Right lobe of liver (tissue), 6 donors: ENCODE measurements at places on chromosomes 2 and 18. TPM values are rescaled to one million over a fixed set of nuclear protein-coding genes. Genes with fewer than 3 reads are reported as not detected.
A peak's percentile ranks its signal among the peaks of the same experiment; 100 is the strongest.

DNA sequence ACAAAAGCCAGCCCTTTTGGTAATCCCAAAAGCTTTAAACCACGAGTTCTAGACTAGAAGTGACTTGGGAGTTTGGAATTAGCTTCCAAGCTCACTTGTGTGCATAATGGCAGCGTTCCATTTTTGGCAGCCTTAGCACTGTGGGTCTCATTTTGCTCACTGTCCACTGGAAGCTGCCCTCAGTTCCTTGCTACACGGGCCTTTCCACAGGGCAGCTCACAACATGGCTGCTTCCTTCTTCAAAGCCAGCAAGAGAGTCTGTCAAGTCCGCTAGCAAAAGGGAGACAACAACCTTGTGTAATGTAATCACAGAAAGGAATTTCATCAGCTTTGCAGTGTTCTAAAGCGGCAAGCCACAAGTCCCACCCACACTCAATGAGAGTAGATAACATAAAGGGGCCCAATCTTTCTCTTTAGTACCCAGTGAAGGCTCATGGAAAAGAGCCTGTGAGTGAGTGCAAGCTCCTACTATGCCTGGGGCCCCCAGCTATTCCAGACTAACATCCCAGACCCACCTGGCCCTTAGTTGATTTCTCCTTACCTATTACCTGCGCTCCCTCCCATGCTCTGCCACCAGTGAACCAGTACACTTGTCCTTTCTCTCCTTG lies 239.7 kb upstream of the FBXO11 start:
- no peaks in the 10 kb centered on the region for H3K4me1 ChIP-seq
- H3K36me3 ChIP-seq, result no peaks in the 10 kb centered on the region
- H3K4me3 ChIP-seq, result no peak overlapping the region
- no peak for DNase-seq
- H3K27ac ChIP-seq, result no peak overlapping the region
- no peaks in the 10 kb centered on the region for H3K27me3 ChIP-seq

DNA sequence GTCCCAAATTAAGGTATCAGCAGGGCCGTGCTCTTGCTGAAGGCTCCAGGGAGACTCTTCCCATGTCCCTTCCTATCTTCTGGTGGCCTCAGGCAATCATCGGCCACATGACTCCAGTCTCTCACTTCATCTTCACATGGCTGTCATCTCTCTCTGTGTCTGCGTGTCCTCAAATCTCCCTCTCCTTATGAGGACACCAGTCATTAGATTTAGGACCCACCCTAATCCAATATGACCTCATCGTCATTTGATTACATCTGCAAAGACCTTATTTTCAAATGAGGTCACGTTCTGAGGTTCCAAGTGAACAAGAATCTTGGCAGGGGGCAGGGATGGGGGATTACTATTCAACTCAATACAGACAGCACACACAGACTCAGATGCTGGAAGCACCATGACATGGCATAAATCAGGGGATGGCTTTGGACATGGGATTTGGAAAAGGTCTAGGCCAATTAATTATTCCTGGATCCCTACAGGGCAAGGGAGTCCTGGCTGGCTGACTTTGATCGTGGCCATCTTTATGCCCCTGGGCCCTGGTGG lies 210.0 kb upstream of the SKOR2 start:
- no peak overlapping the region for H3K4me3 ChIP-seq
- no peaks in the 10 kb centered on the region for H3K4me1 ChIP-seq
- no peak for DNase-seq
- H3K27me3 ChIP-seq, result no peaks in the 10 kb centered on the region

DNA sequence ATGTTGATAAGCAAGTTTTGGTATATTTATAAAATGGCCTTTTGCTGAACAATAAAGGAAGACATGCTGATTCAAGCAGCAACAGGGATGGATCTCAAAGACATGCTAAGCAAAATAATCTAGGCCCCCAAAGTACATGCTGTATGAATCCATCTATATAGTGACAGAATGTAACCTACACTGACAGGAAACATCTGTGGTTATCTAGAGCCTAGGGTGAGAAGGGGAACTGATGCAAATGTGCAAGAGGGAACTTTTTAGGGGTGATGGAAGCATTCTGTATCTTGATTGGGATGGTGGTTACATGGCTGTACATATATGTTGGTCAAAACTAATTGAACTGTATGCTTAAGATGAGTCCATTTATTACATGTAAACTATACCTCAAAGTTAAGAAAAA lies 24.2 kb downstream of the CNRIP1 start:
- no peaks in the 10 kb centered on the region for H3K4me1 ChIP-seq
- no peak for DNase-seq
- H3K36me3 ChIP-seq, result no peaks in the 10 kb centered on the region
- H3K27ac ChIP-seq, result no peak overlapping the region

DNA sequence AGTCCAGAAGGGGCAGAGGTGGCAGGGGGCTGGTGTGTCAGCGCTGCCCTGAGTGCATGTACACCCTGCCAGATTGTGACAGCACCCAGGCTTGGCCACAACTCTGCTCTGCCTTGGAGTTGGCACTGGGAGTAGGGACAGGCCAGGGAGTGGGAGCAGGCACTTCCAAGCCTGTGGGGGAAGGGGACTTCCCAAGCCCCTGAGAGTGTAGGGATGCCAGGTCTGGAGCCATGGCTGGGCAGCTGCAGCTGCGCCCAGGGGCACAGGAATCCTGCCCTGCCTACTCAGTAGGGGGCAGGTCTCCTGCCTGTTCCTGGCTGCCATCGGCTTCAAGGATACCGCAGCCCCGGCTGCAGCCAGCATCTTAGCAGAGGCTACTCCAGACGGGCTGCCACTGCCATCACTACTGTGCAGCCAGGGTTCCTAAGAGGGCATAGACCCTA lies 109.4 kb downstream of the CALCRL start:
- no peaks in the 10 kb centered on the region for H3K27me3 ChIP-seq
- H3K36me3 ChIP-seq, result no peaks in the 10 kb centered on the region
- peak; percentile 41 for DNase-seq
- H3K4me1 ChIP-seq, result no peaks in the 10 kb centered on the region
- H3K4me3 ChIP-seq, result no peak overlapping the region

- no peak overlapping the region for H3K4me3 ChIP-seq
- no peaks in the 10 kb centered on the region for H3K36me3 ChIP-seq
- H3K27me3 ChIP-seq, result no peaks in the 10 kb centered on the region
- no peaks in the 10 kb centered on the region for H3K4me1 ChIP-seq
- DNase-seq, result no peak
These were observed 630.5 kb downstream of the TDRD15 start for GRCh38 chr2:21754164-21754788.

GRCh38 chr2:120914839-120915521 lies 179.3 kb downstream of the GLI2 start:
- H3K36me3 ChIP-seq, result no peaks in the 10 kb centered on the region
- H3K27ac ChIP-seq, result no peak overlapping the region
- H3K4me3 ChIP-seq, result no peak overlapping the region
- peak; percentile 59 for DNase-seq

GRCh38 chr2:158795195-158795924 lies at the start of gene DAPL1:
Gene DAPL1, plus strand, starts transcription at chr2:158795317. Its CDS starts 56 bp downstream, at chr2:158795373.
- no peak for DNase-seq
- H3K27me3 ChIP-seq, result no peaks in the 10 kb centered on the region
- H3K4me3 ChIP-seq, result no peak within 1 kb of the TSS

DNA sequence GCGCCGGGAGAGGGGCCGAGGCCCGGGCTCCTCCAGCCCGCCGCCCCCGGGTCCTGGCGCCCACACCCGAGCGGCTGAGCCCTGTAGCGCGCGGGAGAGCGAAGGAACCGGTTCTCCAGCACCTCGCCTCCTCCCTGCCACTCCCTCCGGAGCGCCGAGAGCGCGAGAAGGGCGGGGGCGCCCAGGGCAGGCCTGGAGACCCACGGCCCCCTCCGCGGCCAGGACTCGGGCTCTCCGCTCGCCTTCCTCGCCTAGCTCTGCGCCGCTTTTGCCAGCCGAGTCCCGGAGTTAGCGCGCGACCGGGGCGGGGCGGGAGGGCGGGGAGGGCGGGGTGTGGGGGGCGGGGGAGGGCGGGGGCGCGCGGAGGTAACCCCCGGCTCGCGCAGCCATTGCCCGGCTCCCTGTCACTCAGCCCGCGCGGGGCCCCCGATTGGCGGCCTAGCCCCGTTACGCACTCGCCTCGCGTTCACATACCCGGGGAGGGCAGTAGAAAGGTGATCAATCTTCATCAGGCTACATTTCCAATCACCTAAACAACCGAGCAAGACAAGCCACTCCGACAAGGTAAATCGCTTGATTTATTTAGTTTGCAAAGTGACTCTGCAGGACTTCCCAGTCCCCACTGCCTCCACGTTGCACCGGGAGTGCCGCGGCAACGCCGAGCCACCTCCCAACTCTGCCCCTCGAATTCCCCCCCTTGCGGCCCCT lies at the start of gene OTX1:
TSS of gene OTX1 (plus strand) at position 497 of the 708 bp plus-strand sequence. CDS start 2,161 bp downstream, outside the sequence.
- peak; percentile 74 for DNase-seq
- H3K4me1 ChIP-seq, result no peaks in the 10 kb centered on the region
- no peak within 1 kb of the TSS for H3K27ac ChIP-seq
- peak within 1 kb of the TSS; percentile 53 for H3K4me3 ChIP-seq
- H3K27me3 ChIP-seq, result peaks cover 11% of the 10 kb centered on the region

- H3K4me1 ChIP-seq, result no peaks in the 10 kb centered on the region
- no peak for DNase-seq
- H3K36me3 ChIP-seq, result no peaks in the 10 kb centered on the region
- H3K27me3 ChIP-seq, result no peaks in the 10 kb centered on the region
- no peak overlapping the region for H3K4me3 ChIP-seq
These were observed 21.6 kb downstream of the KCNG2 start for GRCh38 chr18:79819064-79819967.

- DNase-seq, result no peak
- H3K27ac ChIP-seq, result no peak overlapping the region
These were observed 69.3 kb upstream of the NEDD4L start for GRCh38 chr18:57974585-57975265.

GRCh38 chr2:234001380-234002160 lies 48.9 kb upstream of the SPP2 start:
- no peaks in the 10 kb centered on the region for H3K36me3 ChIP-seq
- H3K27ac ChIP-seq, result no peak overlapping the region
- no peaks in the 10 kb centered on the region for H3K27me3 ChIP-seq
- H3K4me3 ChIP-seq, result no peak overlapping the region
- H3K4me1 ChIP-seq, result no peaks in the 10 kb centered on the region

GRCh38 chr2:23484275-23484674 lies 99.3 kb downstream of the KLHL29 start:
- no peak for DNase-seq
- no peaks in the 10 kb centered on the region for H3K27me3 ChIP-seq
- H3K27ac ChIP-seq, result no peak overlapping the region
- H3K4me1 ChIP-seq, result no peaks in the 10 kb centered on the region
- no peak overlapping the region for H3K4me3 ChIP-seq
- no peaks in the 10 kb centered on the region for H3K36me3 ChIP-seq

- H3K27me3 ChIP-seq, result no peaks in the 10 kb centered on the region
- H3K4me3 ChIP-seq, result no peak overlapping the region
- H3K36me3 ChIP-seq, result peaks cover 74% of the 10 kb centered on the region
- DNase-seq, result no peak
- no peak overlapping the region for H3K27ac ChIP-seq
- H3K4me1 ChIP-seq, result no peaks in the 10 kb centered on the region
These were observed 17.4 kb upstream of the SAG start for GRCh38 chr2:233290051-233290845.

GRCh38 chr18:32349728-32350395 lies 120.8 kb downstream of the GAREM1 start:
- no peaks in the 10 kb centered on the region for H3K4me1 ChIP-seq
- peak overlapping the region; percentile 48 for H3K27ac ChIP-seq
- H3K27me3 ChIP-seq, result no peaks in the 10 kb centered on the region
- no peak overlapping the region for H3K4me3 ChIP-seq
- DNase-seq, result peak; percentile 49

- H3K4me1 ChIP-seq, result no peaks in the 10 kb centered on the region
- no peak overlapping the region for H3K4me3 ChIP-seq
- H3K27ac ChIP-seq, result no peak overlapping the region
- no peaks in the 10 kb centered on the region for H3K36me3 ChIP-seq
These were observed 101.9 kb downstream of the CDH20 start for GRCh38 chr18:61435064-61435652.

DNA sequence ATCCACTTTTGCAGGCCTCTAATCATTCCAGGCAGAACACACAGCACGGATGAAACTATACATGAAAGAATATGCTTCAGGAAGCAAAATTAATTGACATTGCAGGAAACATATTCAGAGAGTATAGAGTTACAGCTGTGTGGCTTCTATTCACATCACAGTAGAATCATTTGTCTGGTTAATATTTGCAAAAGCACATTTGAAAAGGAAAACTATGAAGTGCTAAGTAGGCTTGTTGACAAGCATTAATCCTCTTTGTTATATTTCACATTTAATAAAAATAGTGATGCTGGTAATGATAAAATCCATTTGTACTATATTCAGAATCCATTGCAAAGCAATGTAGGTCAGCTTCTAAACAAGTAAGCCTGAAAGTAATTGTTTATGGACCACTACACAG lies 32.2 kb upstream of the PIK3C3 start:
- no peaks in the 10 kb centered on the region for H3K36me3 ChIP-seq
- H3K27me3 ChIP-seq, result no peaks in the 10 kb centered on the region
- H3K4me1 ChIP-seq, result no peaks in the 10 kb centered on the region

DNA sequence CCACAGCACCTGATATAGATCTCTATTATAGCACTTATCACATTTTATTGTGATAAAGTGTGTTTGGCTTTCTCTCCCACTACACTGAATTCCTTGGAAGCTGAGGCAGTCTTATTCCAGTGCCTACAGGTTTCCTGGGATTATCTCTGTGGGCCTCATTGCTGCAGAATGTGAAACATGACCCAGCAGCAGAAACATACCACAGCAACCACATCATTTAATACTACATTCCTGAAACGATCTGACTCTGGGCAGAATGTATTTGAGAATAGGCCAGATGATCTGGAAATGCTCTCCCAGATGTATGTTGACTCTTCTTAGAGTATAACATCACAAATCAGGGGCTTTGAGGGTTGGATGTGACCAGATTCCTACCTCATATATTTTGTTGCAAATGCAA lies 323.5 kb upstream of the TANK start:
- no peak for DNase-seq
- no peaks in the 10 kb centered on the region for H3K36me3 ChIP-seq
- H3K4me3 ChIP-seq, result no peak overlapping the region
- H3K4me1 ChIP-seq, result no peaks in the 10 kb centered on the region
- H3K27ac ChIP-seq, result no peak overlapping the region

GRCh38 chr2:203647579-203647978 lies 58.9 kb upstream of the CD28 start:
- no peak overlapping the region for H3K27ac ChIP-seq
- no peak overlapping the region for H3K4me3 ChIP-seq
- H3K36me3 ChIP-seq, result no peaks in the 10 kb centered on the region
- H3K4me1 ChIP-seq, result no peaks in the 10 kb centered on the region

GRCh38 chr18:45556222-45556621 lies 59.1 kb upstream of the SLC14A2 start:
- H3K4me3 ChIP-seq, result no peak overlapping the region
- no peaks in the 10 kb centered on the region for H3K4me1 ChIP-seq
- DNase-seq, result no peak
- no peak overlapping the region for H3K27ac ChIP-seq

Gene TMEM247
- not detected for total RNA-seq

Gene UGT1A10
- total RNA-seq, result not detected

Gene COL4A3
- total RNA-seq, result 1.6 TPM

Gene LRRFIP1
- total RNA-seq, result 51.4 TPM

Gene ANXA4
- 53.5 TPM for total RNA-seq

Gene BOK
- total RNA-seq, result 75.3 TPM
